ENCODE measurements at places on chromosomes 4 and X.

DNA sequence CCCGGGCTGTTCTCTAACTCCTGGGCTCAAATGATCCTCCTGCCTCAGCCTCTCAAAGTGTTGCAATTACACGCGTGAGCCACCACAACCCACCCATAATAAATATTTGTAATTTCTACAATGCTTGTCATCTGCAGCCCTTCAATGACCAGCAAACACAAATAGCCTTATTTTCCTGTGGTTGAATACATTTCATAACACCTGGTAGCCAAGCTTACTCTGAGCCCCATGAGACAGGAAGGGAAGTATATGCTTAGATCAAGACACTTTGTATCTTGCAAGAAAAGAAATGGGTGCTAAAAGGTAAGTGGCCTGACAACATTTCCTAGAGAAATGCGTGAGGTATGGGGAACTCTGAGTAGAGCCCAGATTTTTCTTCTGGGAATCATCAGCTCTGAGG is 56.9 kb upstream of the PDGFRA start:
- DNase-seq: no peak

GRCh38 chr4:153276971-153277370 is 67.5 kb upstream of the MND1 start:
- no peak for DNase-seq

DNA sequence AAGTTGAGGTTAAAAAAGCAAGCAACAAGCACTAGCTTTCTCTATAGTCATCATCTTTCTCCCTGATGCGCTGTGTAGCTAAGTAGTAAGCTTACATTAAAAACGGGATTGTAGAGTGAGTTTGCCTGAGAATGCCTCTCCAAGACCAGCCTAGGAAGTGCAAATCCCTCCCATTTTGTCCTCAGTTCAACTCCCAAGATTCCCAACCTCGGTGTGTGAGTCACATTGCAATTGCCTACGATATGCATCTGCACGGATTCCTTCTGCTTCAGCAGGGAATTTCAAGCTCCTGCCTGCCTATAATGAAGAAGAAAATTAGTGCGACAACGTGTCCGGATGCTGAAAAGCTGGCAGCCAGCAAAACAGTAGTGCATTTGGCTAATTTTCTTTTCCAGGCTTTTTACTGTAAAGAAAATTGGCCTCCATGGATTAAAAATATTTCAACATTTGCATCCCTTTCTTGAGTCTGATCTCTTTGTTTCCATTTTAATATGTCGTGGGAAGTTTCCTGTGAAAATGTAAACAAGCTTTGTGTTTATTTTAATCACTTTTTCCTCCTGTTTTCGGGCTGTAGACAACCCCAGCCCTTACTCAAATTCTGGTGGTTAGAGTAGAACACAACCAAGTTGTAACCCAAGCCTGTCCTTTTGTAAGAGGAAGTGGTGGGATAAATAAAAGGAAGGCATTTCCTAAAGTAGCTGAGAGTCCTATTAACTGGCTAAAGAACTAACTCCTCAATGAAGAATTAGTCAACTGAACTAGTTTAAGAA is 58.4 kb upstream of the TET2 start:
- no peak for DNase-seq

- no peak for DNase-seq
These were observed 11.8 kb downstream of the CASP6 start for GRCh38 chr4:109691411-109691920.

DNA sequence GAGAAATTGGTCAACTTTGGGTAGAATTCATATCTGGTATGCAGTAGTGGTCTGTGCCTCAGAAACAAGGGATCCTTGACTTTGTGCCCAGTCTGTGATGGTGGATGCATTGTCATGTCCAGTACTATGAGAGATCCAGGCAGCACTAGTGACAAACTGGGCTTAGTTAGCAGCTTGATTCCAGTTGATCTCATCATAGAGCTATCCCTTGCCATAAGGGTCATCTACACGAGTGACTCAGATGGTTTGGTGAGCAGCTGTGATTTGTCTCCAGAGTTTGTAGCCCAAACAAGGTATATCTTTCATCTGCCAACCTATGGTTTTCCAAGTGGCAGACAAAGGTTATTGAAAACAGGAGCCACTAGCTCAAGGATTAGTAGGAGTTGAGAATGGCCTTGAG is 298.8 kb downstream of the GBA3 start:
- DNase-seq: no peak

- DNase-seq: no peak
These were observed 25.2 kb upstream of the PNMA5 start for GRCh38 chrX:153019166-153019565.

- no peak for DNase-seq
These were observed 249.7 kb downstream of the C4orf33 start for GRCh38 chr4:129345609-129346008.

DNA sequence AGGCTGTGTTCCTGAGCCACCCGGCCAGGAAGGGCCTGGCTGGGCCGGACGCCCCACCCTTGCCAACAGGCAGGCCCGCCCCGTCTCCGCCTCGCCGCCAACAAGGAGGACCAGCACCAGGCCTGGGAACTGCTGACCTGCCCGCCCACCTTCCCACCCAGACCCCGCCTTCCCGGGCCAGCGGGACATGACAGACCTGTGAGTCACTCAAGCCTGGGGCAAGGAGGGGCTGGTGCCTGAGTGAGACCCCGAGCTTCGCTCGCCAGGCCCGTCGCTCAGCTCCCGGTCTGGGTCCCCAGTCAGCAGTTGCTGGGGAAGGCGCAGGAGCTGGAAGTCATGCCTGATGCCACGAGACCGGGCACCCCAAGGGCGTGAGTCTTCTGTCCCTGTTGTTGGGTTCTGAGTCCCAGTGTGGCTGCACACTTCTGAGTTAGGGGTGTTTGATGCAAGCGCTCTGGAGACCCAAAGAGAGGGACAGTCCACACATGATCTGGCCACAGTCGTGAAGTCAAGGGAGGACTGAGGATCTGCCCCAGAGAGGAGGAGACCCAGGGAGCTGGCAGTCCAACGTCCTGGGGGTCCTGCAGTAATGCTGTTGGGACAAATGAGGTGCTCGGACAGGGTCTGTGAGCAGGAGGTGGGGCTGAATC is at the start of gene DNASE1L1:
DNASE1L1 (minus strand) TSS at position 33 of the 650 bp plus-strand sequence. CDS start 3,686 bp downstream, outside the sequence.
- no peak for DNase-seq

- no peak for DNase-seq
These were observed 21.9 kb downstream of the TXK start for GRCh38 chr4:48112017-48112667.

- DNase-seq: no peak
These were observed 259.8 kb downstream of the FBXO8 start for GRCh38 chr4:174023641-174024040.

- no peak for DNase-seq
These were observed 136.1 kb upstream of the GATB start for GRCh38 chr4:151896880-151897279.

- DNase-seq: no peak
These were observed 19.5 kb upstream of the NFXL1 start for GRCh38 chr4:47933840-47934239.

DNA sequence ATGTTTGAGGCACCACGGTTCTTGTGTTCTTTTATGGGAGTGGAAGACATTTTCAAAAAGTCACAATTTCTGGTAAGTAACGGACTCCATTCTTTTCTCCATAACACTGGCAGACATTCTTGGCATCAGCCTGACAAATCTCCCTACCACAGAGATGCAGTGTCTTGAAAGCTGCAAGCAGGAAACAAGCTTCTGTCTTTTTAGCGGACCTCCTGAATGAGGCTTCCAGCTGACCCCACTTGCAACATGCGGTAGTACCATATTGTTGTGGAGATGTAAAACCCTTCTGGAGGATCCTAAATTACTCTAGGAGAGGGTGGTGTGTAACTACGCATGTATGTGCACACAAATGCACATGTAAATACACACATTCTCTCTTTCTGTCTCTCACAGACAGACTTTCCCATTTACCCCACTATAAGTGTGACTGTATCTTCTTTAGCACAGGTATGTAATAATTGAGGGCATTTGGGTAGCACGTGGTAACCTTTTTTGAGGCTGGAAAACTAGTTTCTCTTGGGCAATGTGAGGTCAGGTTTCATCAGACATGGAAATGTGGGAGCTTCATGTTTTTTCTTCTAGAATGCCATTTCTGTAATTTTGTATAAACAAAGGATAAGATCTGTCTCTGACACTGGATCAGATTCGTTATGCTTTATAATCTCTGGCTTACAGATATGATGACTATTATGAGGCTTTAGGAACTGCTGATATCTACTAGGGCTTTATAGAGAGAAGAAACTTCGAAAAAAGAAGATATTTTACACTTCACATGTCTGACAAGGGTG is 130.1 kb downstream of the MGST2 start:
- no peak for DNase-seq

GRCh38 chr4:142558851-142559250 is 287.2 kb downstream of the INPP4B start:
- no peak for DNase-seq

DNA sequence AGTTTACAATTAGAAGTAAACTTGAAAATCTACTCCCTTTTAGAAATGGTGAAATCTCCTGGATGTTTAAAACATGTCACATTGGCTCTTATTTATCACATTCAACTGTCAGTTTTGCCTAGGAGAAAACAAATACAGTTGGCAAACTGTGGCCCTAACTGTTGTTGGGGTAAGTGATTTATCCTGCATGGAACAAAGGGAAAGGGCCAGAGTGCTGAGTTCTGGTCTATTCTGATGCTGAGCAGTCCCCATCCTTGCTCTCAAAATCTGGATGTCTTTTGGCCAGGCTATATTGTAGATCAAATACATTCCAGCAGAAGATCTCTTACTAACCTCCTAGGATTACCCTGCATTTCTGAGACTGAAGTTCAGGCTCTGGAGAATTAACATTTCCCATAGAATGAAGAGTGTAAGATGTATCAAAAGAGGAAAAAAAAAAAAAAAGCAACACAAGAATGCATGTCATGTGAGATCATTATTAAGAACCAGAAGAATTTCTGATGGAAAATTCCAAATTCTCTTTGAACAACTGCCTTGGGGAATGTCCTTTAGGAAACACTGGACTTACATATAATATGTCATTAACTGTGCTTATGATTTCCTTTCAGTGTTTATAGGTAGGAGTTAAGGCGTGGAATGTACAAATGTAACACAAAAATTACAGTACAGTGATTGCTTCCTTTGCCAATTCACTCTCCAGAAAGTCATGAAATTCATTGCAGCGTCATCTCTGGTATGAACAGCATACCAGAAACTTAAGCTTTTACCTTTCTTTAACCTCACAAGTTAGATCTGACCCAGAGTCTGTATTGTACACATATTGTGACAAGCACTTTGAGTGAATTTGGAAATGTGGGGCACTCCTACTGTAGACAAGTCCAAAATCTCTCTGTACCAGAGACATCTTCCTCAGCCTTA is 1012.5 kb upstream of the LCORL start:
- DNase-seq: no peak

DNA sequence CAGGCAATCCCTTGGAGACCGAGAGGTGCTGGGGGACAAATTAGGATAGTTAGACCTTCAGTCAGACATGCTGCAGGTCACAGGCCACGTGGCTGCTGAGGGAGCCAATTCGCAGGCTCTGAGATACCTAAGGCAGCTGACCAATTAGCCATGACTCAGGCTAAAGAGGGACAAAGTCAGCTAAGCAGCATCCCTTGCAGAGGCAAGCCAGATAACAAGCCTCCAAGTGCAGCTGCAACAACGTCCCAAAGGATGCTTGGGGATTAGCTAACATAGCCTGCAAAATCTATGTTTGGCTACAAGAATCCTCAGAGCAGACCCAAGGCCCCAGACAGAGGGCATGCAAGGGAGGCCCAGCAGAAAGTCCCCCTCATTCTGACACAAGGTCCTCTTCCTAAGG is 93.5 kb downstream of the SEL1L3 start:
- DNase-seq: no peak

GRCh38 chr4:156751486-156751885 is 220.1 kb downstream of the PDGFC start:
- no peak for DNase-seq

GRCh38 chr4:184100297-184100885 is 117.3 kb downstream of the ENPP6 start:
- no peak for DNase-seq

DNA sequence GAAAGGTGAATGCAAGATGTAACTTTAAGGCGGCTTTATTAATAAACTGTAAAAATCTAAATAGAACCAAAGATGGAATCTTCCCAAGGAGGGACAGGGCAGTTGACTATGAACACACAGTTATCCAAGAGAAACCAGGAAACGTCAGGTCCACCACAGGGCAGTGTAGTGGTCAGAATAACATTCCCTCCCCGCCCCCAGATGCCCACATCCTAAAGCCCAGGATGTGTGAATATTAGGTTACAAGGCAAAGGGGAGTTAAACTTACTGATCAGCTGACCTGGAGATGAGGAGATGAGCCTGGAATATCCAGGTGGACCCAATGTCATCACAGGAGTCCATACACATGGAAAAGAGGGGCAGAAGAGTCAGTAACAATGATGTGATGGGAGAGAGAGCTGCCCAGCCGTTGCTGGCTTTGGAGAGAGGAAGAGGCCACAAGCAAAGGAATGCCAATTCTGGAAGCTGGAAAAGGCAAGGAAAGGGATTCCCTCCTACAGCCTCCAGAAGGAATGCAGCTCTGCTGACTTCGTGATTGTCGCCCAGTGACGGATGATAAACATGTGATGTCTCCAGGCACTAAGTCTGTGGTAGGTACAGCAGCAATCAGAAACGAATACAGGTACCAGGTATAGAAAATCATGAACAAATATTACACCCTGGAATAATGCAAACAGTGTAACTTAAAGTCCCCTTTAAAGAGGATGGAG is 5.2 kb downstream of the SH3KBP1 start:
- DNase-seq: no peak

DNA sequence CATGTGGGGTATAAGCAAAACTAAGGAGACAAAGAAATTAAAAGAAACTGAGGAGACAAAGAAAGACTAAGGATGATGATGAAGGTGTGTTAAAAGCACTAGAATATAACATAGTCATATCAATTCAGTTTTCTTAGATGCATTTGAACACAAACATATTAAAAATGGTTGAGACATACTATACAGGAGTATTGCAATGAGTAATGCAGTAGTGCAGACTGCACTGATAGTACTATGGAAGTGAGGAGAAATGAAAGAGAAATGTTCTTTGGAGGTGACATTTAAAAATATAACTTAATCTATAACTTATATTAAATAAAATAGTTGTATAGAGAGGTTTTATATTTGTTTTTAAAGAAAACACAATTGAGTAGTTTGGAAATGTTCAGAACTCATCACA is 279.2 kb downstream of the CAMK2D start:
- DNase-seq: no peak

DNA sequence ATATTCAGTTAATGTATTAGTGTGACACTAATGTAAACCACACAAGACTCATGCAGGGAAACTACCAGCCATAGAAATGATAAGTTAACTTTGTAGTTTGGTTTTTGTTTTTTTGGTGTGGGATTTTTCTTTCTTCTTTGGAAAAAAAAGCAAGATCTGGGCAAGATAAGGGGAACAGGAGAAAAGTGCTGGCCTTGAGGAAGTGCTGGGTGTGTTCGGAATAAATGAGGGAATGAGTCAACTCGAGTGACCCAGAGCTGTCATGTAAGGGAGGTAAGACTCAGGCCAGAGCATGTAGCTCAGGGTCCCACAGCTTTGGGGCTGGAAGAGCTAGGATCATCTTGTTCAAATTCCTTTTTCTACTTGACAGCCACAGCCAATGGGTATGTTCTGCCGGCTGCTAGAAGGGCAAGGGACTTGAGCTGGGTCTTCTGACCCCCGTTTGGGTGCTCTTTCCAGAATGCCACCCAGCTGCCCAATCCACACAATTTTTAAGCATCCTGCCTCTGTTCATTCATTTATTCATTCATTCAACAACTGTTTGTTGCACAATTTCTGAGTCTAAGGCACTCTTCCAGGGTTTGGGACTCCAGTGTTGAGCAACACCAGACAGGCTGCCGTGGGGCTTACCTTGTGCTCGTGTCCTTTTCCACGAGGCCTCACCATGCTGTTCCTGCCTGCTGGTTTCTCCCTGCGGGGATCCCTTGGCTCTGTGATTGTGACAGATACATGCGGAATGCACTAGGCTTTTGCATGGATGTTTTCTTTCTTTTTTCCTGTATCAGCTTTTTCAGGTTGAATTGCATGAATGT is 54.5 kb downstream of the CLDN34 start:
- DNase-seq: no peak

All from vagina (tissue), 2 donors.